ENCODE measurements at places on chromosomes 5 and 9.
A peak's percentile ranks its signal among the peaks of the same experiment; 100 is the strongest.

GRCh38 chr5:131854134-131854533 is 57.3 kb upstream of the FNIP1 start:
- no peak for DNase-seq

GRCh38 chr5:71576241-71576640 is 10.9 kb upstream of the MCCC2 start:
- DNase-seq, result no peak

GRCh38 chr9:16901590-16901989 is 31.1 kb upstream of the BNC2 start:
- DNase-seq, result no peak

- DNase-seq, result no peak
Measured at GRCh38 chr9:86402591-86402990, 48.4 kb upstream of the TUT7 start.

DNA sequence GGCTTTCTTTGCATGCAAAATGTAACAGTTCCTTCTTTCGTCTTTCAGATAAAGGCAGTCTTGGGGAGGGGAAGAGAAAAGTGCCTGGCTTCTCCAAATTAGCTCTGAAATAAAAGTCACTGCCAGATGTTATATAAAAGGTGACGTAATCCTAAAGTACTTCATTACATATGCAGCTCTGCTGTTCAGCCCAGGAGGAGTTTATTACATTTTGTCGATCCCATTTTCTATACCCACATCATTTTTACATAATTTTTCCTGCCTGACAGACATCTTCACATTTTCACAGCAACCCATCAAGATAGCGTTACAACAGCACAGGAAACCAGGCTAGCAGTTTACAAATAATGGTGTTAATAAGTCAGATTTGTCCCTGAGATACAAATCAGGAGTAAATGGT is 86.7 kb upstream of the SLC30A5 start:
- DNase-seq, result no peak

GRCh38 chr9:12774861-12775678 is at the start of gene LURAP1L:
Gene LURAP1L (plus strand): TSS chr9:12775020. CDS start chr9:12775716, 696 bp downstream.
- DNase-seq, result no peak

GRCh38 chr5:160312134-160312959 is at the start of gene CCNJL:
Gene CCNJL (minus strand): TSS chr5:160312564. CDS start chr5:160311923, 641 bp downstream.
- no peak for DNase-seq

DNA sequence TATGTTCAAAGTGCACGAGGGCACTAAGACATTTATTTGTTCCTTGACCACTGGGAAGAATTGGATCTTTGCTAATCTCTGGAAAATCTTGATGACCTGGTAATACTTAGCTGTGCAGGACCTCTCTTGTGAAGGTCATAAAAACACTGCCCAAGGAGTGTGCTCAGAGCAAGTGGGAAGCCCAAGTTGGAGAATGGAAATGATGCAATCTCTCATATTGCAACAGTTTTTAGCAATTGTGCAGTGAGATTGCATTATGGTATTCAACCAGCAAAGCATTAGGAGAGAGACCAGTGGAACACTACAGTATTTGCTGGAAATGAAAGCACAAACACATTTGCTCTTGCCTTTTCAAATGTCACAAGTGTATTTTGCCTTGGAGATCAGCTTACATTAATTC is 34.5 kb downstream of the TXNDC8 start:
- no peak for DNase-seq

GRCh38 chr9:20623021-20623747 is 885 bp upstream of the MLLT3 start:
- peak; percentile 46 for DNase-seq

- no peak for DNase-seq
Measured at GRCh38 chr5:6780802-6781391, 67.7 kb downstream of the TENT4A start.

All from stimulated activated CD8-positive, alpha-beta memory T cell treated with anti-CD3 and anti-CD28 coated beads, Interleukin-4, amount 100 ng/mL, for 4 hours (primary cell).